ENCODE measurements at places on chromosomes 2 and 18.

DNA sequence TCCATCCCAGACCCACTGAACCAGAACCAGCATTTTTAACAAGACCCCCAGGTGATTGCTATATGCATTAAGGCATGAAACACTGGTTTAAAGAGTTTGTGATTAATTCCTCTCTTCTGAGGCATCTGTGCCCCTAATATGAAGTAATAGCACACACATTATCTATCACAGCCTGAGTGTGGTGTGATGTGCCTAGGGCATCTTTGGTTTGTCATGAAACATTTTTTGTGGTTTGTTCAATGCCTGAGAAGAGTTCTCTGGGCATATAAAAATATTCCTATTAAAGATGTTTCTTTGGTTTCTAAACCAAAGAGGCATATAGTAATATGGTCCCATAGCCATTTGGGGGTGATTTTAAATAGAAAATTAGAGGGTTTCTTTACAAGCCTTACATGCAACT is 221.7 kb upstream of the SPOPL start:
- DNase-seq = no peak

GRCh38 chr2:216286616-216287231 is 85.6 kb downstream of the MARCHF4 start:
- DNase-seq = no peak

DNA sequence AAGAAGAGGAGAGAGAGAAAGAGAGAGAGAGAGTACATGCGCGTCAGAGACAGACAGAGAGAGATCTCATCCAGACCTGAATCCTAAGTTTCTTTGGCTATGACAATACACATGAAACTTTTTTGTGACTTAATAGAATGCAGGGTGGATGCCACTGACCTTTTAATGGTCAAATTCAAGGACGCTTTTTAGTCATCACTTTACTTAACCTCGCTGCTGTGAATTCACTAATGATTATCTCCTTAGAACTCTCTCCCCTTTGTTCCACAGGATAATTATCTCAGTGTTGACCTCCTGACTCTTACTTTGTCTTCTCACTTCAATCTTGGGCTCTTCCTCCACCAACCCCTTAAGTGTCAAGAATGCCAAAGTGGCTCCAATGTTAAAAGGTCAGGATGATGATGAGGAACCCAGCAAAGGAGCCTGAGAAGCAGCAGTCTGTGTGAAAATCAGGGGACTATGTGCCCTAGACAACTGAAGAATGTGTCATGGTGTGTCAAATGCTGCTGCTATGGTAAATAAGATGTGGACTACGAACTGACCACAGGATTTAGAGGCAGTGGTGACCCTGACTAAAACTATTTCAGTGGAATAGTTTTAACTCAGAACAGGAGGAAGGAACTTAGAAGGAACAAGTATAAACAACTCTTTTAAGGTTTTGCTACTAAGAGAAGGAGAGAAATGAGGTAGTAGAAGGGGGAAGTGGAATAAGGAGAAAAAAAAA is 382.1 kb downstream of the ZEB2 start:
- DNase-seq = no peak

- DNase-seq = no peak
Observed at GRCh38 chr2:181189951-181190350, 209.5 kb downstream of the UBE2E3 start.

GRCh38 chr2:170895023-170895757 is 33.9 kb upstream of the GORASP2 start:
- no peak for DNase-seq

DNA sequence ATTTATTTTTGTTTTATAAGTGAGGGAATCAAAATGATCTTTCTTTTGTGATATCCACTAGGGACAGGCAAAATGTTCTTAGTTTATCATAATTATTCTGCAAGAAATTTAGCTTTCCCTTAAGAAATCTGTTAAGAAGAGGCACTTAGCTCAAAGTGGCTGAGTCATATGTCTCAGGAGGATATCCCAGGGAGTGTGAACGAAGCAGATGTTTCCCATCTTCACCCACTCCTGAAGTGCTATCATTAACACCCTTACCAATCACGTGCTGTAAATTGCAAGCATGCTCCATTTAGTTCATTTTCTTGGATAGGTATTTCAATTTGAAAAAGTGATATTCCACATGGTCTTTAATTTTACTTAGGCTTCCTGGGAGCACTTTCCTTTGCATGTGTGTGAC is 774.3 kb upstream of the TMEFF2 start:
- no peak for DNase-seq

DNA sequence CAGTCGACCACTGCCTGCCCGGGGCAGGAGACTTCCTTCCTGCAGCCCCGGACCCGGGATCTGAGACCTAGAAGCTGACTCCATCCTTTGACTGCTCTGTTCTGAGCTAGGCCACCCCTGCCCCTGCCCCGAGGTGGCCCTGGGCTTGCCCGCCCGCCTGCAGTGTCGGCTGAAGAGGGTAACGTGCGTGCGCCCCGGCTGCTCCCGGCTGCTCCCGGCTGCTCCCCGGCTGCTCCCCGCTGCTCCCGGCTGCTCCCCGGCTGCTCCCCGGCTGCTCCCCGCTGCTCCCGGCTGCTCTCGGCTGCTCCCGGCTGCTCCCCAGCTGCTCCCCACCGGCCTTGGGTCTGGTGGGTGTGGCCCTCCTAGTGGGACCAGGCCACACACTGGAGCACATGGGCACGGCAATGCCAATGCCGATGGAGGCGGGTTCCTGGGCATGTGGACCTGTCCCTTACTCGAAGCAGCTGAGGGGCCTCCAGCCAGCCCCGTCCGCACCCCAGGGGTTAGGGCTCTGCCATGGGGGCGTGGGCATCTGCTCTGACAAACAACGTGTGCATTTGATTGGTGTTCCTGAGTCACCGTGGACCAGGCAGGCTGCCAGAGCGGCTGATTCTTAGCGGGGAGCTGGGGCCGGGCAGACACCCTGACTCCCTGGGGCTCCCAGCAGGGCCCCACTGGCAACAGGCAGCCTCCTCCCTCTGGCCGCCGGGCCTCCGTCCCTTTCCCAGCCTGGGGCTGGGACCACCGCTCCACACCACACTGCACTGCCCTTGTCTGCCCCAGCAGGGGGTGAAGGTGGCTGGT is 2.0 kb upstream of the GAL3ST2 start:
- DNase-seq = no peak

DNA sequence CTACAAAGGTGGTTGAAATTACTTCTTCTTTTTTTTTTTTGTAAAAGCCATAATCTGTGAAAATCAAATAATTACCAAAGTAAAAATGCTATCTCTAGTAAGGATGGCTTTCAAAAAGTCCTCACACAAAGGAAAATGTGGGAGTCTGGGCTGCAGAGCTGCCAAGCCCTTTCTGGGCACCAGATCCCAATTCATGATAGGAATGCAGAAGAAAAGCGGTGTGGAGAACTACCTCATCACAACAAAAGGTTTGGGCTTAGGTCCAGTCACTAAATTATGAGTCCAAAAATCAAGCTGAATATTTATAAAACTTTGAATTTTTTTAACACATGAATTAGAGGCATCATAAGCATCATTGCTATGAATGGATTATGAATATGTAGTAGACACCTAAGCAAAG is 30.8 kb upstream of the EPHA4 start:
- no peak for DNase-seq

- no peak for DNase-seq
Observed at GRCh38 chr18:30889519-30890301, 152.8 kb downstream of the DSC3 start.

DNA sequence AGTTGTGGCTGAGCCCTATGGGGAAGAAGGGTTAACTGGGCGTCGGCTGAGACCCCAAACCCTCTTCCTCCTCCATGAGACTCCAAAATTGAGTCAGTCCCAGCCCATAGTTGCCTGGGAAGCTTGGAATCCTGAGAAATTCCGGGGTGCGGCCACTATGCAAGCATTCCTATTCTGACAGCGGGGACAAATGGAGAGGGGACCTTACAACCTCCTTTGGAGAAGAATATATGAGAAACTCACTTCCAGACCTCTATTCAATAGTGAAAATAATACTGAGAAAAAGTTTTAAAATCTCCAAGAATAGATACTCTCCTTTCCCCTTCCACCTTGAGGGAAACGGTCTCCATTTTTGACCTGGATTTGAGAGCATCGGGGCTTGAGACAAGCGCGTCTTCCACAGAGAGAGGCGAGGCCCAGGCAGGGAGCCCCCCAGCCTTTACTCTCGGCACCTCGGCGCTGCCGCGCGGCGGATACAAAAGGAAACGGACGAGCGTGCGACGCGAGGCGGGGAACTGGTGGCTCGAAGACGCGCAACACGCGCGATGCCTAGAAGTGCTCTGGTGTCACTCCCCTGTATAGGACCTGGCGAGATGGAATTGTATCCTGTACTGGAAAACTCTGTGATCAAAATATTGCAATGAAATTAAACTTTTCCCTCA is 11.1 kb downstream of the NR4A2 start:
- no peak for DNase-seq

- no peak for DNase-seq
Observed at GRCh38 chr2:51103205-51103604, 71.3 kb upstream of the NRXN1 start.

GRCh38 chr2:31704561-31705212 is 123.9 kb upstream of the SRD5A2 start:
- no peak for DNase-seq

- DNase-seq = no peak
Observed at GRCh38 chr2:3222636-3223035, 155.0 kb downstream of the EIPR1 start.

- no peak for DNase-seq
Observed at GRCh38 chr2:232485757-232486557, 1.7 kb downstream of the ECEL1 start.

DNA sequence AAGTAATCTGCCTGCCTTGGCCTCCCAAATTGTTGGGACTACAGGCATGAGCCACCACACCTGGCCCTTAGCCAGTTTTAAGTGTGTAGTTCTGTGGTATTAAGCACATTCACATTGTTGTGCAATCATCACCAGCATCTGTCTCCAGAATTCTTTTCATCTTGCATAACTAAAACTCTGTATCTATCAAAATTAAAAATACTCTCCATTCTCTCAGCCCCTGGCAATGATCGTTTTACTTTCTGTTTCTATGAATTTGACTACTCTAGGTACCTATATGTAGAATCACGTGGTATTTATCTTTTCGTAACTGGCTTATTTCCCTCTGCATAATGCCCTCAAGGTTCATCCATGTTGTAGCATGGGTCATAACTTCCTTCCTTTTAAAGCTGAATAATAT is 45.5 kb upstream of the CAVIN2 start:
- no peak for DNase-seq

DNA sequence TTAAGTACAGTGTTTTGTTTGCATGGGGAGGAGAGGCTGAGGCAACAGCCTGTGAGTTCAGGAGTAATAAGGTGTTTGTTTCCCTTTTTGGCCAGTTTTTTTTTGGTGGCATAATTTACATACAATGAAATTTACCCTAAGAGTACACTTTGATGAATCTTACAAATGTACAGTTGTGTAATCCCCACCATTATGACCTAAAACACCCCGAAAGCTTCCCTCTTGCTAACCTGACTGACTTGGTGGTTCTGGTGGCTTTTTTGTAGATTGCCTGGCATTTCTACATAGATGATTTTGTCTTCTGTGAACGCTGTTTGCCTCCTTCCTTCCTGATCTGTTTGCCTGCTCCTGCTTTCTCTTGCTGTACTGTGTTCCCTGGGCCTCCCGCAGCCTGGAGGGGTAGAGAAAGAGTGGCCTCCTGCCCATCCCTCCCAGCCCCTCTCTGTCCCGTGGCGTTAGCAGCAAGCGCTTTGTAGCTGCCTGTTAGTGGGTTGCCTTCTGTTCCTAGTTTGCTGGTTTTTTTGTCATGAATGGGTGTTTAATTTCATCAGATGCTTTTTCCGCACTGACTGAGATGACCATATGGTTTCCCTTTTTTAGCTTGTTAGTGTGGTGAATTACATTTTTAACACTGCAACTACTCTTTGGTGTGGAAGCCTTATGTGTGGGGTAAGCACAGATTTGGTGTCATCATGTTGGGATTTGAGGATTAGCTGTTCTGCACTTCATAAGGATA is 32.1 kb downstream of the ASAP2 start:
- DNase-seq = no peak

DNA sequence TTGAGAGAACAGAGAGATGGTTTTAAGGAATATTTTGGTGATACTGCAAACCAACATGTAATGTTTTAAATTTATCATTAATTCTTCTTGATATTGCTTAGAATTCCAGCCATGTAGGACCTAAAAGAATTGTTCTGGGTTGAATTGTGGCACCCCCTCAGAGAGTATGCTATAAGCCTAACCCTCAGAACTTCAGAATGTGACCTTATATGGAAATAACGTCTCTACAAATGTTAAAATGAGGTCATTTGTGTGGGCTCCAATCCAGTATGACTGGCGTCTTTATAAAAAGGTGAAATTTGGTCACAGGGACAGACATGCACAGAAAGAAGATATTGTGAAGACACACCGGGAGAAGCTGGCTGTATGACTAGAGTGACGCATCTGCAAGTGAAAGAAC is 193.6 kb downstream of the NRXN1 start:
- no peak for DNase-seq

GRCh38 chr2:147420517-147420916 is 424.3 kb upstream of the ACVR2A start:
- no peak for DNase-seq

- DNase-seq = no peak
Observed at GRCh38 chr18:79847606-79848293, 50.0 kb downstream of the KCNG2 start.

GRCh38 chr2:161273038-161273760 is 35.0 kb upstream of the PSMD14 start:
- no peak for DNase-seq

- no peak for DNase-seq
Observed at GRCh38 chr2:165149439-165149838, 54.4 kb downstream of the SCN3A start.

DNA sequence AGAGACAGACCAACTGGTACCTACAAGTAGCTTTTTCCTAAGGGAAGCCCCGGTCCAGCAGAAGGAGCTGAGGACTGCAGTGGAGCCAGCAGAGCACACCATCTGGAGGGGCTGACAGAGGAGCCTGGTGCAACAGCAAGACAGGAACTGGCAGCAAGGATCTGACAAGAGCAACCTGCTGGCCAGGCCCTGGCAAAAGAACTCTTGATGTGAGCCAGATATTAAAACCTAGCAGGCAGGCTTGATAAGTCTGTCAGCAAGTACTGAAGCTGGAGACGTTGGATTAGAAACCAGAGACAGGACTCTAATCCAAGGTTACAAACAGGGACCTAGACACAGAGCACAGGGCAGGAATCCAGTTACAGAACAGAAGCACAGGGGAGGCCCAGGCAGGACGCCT is 260.7 kb upstream of the MGAT5 start:
- no peak for DNase-seq

GRCh38 chr2:119463990-119464389 is 32.3 kb downstream of the TMEM37 start:
- DNase-seq = no peak

GRCh38 chr2:62801814-62802523 is 96.5 kb downstream of the EHBP1 start:
- no peak for DNase-seq

DNA sequence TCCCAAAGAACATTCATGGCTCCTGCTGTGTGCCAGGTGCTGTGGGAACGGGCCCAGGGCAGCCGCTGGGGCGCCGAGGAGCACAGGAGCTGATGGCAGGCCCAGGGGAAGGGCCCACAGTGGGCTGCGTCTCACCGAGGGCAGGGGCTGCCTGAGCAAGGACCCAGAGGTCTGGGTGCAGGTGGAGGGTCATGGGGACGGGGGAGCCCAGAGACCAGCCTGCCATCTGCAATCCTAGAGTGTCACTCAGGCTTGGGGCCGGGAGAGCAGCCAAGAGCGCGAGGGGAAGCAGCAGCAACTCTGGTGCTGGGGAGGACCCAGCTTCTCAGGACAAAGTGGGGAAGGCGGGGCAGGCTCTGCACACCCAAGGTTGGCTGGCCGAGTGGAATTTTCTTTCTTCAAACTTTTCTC is 207.4 kb downstream of the HDAC4 start:
- no peak for DNase-seq

- DNase-seq = no peak
Observed at GRCh38 chr18:51946946-51947345, 393.1 kb upstream of the DCC start.

- no peak for DNase-seq
Observed at GRCh38 chr2:44894058-44894457, 47.4 kb upstream of the SIX3 start.
